ENCODE measurements at places on chromosomes 2 and 18. TPM values are rescaled to one million over a fixed set of nuclear protein-coding genes. Genes with fewer than 3 reads are reported as not detected.

Gene NYAP2
- total RNA-seq, result under 0.01 TPM

Gene SCG2
- total RNA-seq, result 0.28 TPM

Gene TGFA
- total RNA-seq, result 144 TPM

Gene REV1
- 67.8 TPM for total RNA-seq

Gene CXCR4
- not detected for total RNA-seq

Gene CIB4
- total RNA-seq, result not detected

Gene LHCGR
- not detected for total RNA-seq

Gene C2orf92
- total RNA-seq, result 3.1 TPM

Gene MYCN
- total RNA-seq, result not detected

Measured in nasal cavity respiratory epithelium epithelial cell of viscerocranial mucosa (primary cell).